Fibroblast of pulmonary artery (primary cell): ENCODE measurements at places on chromosomes 12 and 14.

- no peak for DNase-seq
These were observed 85.4 kb downstream of the PIWIL1 start for GRCh38 chr12:130423136-130423535.

DNA sequence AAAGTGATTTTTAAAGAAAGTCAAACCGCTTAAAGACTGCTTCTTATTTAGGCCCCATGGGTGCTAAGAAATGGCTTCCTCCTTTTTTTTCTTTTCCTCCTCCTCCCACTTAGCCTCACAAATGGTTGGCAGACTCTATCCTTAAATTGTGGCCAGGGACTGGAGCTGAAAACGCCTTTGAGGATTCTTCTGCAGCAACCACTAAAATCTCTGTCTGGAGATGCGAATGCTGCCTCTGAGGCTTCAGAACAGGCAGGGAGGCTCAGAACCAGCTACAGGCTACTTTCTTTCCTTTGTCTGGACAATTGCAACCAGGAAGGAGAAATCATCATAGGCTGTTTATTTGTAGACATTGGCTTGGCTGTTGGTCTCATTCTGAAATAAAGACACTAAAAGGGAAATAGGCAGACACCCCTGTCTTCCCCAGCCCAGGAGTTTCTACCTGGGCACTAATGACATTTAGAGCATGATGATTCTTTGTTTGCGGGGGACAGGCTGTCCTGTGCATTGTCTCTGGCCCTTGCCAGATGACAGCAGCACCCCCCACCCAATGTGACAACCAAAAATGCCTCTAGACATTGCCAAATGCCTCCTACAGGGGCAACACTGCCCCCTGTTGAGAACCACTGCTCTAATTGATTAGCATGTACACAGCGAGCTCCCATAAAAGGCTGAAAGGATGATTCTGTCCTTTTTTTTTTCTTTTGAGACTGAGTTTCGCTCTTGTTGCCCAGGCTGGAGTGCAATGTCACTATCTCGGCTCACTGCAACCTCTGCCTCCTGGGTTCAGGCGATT lies 50.3 kb downstream of the MAP1LC3B2 start:
- DNase-seq: peak; percentile 23

DNA sequence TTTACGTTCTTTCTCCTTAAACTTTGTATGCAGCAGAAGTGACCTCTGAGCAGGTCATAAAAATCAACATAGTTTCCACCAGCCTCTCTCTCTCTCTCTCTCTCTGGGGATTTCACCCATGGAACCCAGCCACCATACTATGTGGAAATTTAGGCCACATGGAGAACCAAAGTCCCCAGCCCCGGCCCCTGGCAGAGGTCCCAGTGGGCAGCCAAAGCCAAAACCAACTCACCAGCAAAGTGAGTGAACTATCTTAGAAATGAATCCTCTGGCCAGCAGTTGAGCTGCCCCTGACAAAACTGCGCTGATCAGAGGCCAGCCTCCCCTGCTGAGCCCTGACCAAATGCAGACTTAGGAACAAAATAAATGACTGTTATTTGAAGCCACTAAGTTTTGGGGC lies 9.2 kb downstream of the DUSP6 start:
- DNase-seq: peak; percentile 63

GRCh38 chr12:29245246-29245645 lies 96.2 kb downstream of the FAR2 start:
- no peak for DNase-seq

DNA sequence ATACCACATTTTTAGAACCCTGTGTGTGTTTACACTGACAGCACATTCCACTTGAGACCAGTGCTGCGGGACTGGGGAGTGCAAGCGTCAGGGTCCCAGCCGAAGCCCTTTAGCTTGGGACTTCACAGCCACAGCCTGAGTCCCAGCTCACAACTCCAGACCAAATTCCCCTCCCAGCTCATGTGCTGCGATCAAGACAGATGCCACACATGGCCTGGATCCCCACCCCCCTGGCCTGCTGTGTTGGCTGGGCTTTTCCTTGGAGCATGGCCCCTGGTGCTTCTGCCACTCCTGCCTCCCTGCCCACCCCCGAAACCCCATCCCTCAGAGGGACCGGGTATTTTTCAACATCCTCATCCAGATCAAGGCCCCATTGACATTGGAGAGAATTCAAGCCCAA lies 63.7 kb downstream of the WDR20 start:
- DNase-seq: no peak

DNA sequence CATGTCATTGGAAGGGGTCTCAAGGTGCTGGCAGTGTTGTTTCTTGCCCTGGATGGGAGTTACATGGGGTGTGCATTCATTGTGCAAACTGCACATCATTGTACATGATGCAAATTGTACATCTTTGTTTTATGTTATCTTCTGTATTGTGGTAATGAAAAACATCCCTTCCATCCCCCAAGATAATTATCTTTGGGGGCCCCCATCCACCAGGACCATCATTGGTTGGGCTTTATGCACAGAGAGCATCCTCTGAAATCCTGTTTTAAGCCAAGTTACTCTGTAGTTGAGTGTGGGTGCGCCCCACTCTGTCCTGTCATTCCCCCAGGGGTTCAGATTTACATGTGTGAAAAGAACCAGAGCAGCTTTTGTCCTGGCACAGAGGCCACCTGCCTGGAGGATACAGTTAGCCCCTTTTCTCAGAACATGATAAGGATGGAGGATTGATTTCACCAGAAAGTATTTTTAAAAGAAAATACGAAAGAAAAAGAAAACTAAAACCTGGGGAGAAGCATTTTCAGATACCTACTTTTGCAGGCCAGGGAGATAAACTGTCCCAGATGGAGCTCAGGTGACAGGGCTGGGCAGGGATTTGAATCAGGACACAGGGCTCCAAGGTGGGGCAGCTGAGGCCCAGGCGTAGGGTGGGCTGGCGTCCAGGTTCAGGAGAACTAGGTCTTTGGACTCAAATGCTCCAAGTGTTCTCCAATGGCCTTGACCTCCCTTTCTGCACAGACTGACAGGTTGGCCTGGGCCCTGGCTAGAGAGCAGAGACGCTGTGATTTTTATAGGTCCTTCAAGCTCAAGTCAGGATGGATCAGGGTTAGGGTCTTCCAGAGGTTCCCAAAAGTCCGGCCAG lies 17.2 kb downstream of the WSCD2 start:
- no peak for DNase-seq

GRCh38 chr14:51157012-51157411 lies 62.1 kb upstream of the TRIM9 start:
- DNase-seq: peak; percentile 48

DNA sequence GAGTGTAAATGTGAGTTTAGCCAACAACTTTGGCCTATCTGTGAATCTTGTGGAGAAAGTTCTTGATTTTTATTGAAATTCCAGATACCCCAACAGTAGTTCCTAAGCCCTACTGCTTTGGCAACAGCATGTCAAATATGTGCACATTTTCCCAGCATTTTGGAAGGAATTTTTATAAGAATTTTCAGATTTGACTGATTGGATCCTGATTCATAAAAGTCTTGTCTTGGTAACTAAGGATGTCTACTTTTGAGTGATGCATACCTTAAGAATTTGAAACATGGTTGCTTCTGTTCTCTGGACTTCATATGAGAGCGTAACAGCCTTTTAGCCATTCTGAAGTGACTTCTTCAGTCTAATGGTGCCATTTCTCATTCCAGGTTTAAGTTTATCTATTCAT lies 106.7 kb downstream of the ANO4 start:
- DNase-seq: no peak

DNA sequence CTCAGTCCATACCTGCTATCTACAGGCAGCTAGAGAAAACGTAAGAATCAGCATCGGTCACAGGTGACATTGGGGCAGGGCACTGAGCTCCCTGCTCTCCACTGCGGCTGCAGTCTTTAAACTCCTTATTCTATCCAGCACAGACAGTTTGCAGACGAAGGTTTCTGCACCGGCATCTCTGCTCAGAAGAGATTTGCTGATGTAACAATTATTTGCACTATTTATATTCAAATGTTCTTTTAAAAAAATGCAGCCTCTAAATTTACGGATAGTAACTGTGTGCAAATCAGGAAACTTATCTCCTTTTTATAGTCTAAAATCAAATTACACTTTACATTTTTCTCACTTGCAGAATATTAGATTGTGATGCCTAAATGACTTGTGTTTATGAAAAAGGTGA lies 671.0 kb downstream of the VRK1 start:
- DNase-seq: no peak

- no peak for DNase-seq
These were observed 39.5 kb downstream of the ATP2A2 start for GRCh38 chr12:110320550-110320949.

- no peak for DNase-seq
These were observed 23.9 kb upstream of the ITGA5 start for GRCh38 chr12:54442961-54443360.

GRCh38 chr12:91053951-91054715 lies 3.7 kb downstream of the KERA start:
- peak; percentile 98 for DNase-seq

GRCh38 chr12:49985981-49986380 lies 13.2 kb downstream of the AQP6 start:
- no peak for DNase-seq

- DNase-seq: no peak
These were observed 10.7 kb downstream of the VDR start for GRCh38 chr12:47894068-47894467.

- DNase-seq: peak; percentile 75
These were observed 69.8 kb upstream of the PYGL start for GRCh38 chr14:51014086-51014485.

GRCh38 chr12:106845902-106846301 lies 71.4 kb downstream of the RIC8B start:
- no peak for DNase-seq

GRCh38 chr14:35340616-35341453 lies 48.7 kb downstream of the PSMA6 start:
- no peak for DNase-seq

GRCh38 chr12:11877869-11878780 lies 192.6 kb upstream of the BCL2L14 start:
- DNase-seq: peak; percentile 77

DNA sequence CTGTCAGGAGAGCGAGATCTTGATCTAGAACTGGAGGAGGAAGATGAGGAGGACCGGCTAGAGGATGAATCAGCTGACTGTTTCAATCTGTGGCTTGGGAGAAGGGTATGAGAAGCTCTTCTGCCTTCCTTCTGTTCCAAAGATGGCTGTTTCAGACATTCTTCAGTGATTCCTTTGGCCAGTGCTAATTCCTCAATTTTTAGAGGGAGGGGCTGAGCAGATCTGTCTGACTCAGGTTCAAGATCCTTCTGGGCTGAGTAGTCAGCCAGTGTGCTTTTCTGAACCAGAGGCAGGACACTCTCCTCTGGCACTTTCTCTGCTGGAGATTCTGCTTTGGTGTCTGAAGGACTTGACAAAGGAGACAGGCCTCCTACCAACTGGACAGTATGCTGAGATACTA lies 15.2 kb downstream of the ACIN1 start:
- no peak for DNase-seq

GRCh38 chr14:68112442-68112841 lies 292.9 kb downstream of the RAD51B start:
- no peak for DNase-seq

DNA sequence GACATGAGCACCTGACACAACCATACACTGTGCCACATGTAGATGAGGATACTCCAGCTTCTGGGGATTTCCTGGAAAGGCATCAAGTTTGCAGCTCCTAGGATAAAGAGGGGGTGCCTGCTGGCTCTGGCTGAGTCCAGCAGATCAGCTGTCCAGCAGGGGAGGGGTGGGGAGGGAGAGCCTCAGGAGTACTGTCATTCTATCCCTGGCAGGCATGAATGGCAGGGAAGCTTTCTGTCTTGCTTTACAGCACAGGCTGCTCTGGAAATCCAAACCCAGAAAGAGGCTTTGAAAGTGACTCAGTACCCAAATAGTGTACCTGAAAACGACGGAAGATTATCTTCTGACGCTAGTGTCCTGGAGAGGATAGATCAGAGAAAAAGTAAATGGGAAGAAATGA lies 32.2 kb downstream of the SLC8A3 start:
- DNase-seq: no peak

- DNase-seq: peak; percentile 34
These were observed 638.3 kb upstream of the TBX3 start for GRCh38 chr12:115322275-115322674.

DNA sequence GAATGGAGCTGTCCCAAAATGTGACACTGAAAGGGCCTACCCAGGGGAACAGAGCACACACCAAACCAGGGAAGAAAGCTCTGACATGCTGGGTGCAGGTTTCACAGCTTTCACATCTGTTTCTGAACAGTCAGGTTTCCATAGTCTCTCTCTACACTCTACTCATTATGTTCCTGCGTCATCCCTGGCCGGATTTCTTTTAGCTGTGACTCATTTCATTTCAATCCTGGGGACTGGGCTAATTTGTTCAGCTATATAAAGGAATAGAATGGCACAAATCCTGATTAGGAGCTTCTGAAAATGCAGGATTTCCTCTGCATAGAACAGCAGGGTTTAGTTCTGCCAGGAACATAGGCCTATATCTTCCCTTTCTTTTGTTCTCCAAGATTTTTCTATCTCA lies 649.8 kb downstream of the RPS29 start:
- DNase-seq: peak; percentile 32

- no peak for DNase-seq
These were observed 431 bp downstream of the HIP1R start for GRCh38 chr12:122835750-122836026.

- peak; percentile 65 for DNase-seq
These were observed 37.9 kb downstream of the ISCA2 start for GRCh38 chr14:74531467-74531866.

- no peak for DNase-seq
These were observed 8.6 kb downstream of the FGD6 start for GRCh38 chr12:95208678-95209077.

GRCh38 chr12:5947006-5947405 lies 1.9 kb upstream of the ANO2 start:
- no peak for DNase-seq

- peak; percentile 34 for DNase-seq
These were observed 209.5 kb downstream of the ANO6 start for GRCh38 chr12:45425426-45425825.

DNA sequence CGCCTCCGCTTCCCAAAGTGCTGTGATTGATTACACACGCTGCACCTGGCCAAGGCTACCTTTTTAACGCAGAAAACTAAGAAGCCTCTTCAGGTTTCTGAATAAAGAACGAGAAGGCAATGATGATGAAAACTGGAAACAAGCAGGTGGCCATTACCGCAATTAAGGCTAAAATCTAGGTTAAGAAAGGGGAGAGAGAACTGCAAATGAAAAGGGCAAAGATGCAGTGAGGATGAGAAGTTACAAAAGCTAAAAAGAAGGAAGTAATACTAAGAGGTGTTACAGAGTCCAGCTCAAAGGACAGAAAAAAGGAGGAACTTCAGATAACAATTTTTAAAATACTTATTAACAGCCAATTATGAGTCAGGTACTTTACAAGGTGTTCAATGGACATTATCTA lies 79.7 kb downstream of the DUSP16 start:
- DNase-seq: no peak

GRCh38 chr14:68471029-68471963 lies 321.6 kb downstream of the ZFP36L1 start:
- DNase-seq: no peak
